ENCODE measurements at places on chromosomes 1 and 21.

- no peak for DNase-seq
These were observed 3.8 kb downstream of the DR1 start for GRCh38 chr1:93349231-93350135.

GRCh38 chr1:95876276-95876675 lies 642.3 kb downstream of the RWDD3 start:
- no peak for DNase-seq

DNA sequence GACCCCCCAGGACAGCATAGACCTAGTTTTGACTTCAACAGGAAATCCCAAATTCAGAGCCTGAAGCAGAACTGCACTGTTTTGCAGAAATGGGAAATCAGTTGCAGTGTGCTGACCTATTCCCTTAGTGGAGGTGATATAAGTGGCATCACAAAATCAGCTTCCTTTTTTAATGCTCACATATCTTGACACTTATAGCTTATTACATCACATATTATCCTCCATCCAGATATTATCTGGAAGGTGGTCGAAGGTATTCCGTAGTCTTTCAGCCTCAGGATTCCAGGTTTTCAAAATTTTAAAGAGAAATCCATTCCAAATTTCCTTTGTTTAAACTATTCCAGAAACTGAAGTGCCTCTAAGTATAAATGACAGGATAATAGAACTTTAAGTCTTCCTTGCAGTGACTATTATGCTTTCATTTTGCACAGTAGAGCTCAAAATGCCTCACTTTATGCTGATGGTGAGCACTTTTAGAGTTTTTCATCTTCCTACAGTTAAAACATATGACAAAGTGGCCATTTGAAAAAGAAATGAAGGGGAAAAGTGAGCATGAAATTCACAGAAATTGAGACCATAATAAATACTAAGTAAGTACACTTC lies 106.4 kb upstream of the DPYD start:
- no peak for DNase-seq

GRCh38 chr1:54253480-54253879 lies 53.5 kb downstream of the MRPL37 start:
- DNase-seq = no peak

DNA sequence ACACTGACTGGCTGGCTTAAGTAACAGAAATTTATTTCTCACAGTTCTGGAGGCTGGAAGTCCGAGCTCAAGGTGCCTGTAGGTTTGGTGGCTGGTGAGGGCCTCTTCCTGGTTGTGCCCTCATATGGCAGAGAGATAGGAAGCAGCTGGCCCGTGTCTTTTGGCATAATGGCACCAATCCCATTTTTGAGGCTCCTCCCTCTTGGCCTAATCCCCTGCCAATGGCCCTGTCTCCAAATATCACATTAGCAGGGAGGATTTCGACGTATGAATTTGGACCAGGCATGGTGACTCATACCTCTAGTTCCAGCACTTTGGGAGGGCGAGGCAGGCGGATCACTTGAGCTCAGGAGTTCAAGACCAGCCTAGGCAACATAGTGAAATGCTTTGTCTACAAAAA lies 37.4 kb downstream of the AGPAT3 start:
- no peak for DNase-seq

GRCh38 chr1:75727571-75727970 lies 3.1 kb downstream of the ACADM start:
- DNase-seq = no peak

GRCh38 chr1:42456754-42457089 lies 379 bp downstream of the PPCS start:
- DNase-seq = no peak

DNA sequence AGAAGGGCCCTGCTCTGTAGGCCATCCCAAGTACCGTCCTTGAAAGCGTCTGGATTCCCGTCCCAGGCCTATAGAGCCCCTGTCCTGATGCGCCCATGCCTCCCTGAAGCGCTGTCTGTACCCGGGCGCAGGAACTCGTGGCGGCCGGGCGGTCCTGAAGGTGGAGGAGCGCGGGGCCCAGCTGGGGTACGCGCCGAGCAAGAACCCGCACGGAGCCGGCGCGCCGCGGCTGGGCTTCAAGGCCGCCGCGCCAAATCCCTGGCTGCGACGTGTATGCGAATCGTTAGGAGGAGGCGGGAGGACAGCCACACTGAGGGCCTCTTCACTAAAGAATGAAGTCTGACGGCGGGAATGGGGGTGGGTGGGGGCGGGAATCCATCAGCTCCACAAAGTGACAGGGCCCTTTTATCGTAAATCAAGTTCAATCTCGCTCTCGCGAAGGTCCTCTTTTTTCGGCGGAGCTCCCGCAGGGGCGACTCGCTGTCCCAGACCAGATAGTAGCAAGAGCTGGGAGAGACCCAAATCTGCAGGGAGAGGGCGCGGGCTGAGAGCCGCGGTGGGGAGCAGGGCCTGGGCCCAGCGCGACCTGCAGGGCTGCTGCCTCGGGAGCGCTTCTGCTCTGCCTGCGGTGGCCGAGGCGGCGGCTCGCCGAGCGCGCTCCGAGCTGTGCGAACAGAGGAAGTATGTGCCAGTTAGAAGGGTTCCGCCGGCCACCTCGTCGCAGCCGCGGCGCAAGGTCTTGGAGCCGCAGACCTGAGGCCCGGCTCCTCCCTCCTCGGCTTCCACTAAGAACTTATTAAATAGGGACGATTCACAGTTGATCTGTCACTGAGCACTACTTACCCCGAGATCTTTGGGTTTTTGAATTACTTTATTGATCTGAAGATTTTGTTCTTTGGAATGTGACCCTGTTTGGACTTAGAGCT lies 10.4 kb downstream of the BARHL2 start:
- DNase-seq = no peak

DNA sequence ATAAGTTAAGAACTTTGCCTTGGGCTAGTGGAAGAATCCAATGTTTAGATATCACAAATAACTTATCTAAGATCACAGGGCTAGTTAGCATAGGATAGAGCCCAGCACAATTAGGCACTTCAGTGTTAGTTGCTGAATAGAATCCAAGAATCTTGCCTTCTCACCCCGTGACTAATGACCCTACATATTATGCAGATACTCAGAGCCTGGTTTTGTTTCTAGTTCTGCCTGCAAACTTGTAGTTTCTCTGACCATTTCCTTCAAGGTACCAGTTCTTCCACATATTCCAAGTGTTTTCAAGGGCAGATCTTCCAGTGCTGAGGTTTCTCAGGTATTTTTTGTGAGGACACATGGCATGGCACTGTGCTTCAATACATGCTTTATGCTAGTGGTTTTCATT lies 239.3 kb downstream of the KCNK2 start:
- no peak for DNase-seq

- no peak for DNase-seq
These were observed 4.3 kb upstream of the CLEC20A start for GRCh38 chr1:178500936-178501554.

GRCh38 chr1:1080122-1080757 lies 6.1 kb upstream of the RNF223 start:
- DNase-seq = peak; percentile 43

- DNase-seq = no peak
These were observed 12.3 kb downstream of the TNFRSF1B start for GRCh38 chr1:12179111-12179519.

DNA sequence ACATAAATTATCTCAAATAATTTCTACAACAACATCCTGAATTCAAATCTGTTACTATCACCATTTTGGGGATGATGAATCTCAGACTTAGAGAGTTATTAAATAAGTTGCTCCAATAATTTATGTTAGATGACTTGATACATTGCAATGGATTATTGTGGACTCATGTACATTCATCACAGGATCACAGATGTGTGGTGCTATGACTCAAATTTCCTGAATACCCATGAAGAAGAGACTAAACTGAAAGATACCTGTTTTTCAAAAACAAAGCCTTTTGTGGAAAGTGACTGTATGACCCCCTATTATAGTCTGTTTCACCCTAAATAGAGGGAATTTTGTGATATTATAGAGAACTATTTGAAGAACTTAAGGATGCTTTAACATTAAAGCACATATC lies 315.0 kb downstream of the PLA2G4A start:
- no peak for DNase-seq

DNA sequence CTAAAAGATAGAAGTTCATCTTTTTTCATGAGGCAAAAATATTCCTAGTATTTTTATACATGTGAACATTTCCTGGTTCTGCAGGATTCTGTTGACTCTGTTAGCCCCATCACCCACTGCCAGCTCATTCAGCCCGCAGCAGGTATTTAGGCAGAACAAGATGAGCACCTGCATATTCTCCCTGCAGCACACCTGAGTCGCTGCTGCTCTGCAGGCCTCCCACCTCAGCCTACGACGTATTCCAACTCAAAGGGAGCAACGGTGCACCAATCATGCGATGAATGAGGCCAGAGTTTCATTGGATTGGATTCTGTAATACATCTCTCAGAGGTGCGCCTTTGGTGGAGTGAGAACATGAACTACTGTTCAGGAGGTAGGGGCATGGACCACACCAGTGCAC lies 87.6 kb downstream of the CNIH3 start:
- no peak for DNase-seq

- DNase-seq = no peak
These were observed 225.0 kb upstream of the PRMT6 start for GRCh38 chr1:106831511-106831910.

GRCh38 chr1:79364896-79365295 lies 358.4 kb upstream of the ADGRL4 start:
- DNase-seq = no peak

GRCh38 chr1:211885747-211886522 lies 55.4 kb upstream of the LPGAT1 start:
- no peak for DNase-seq

- no peak for DNase-seq
These were observed 1.8 kb downstream of the TRIM46 start for GRCh38 chr1:155175281-155175926.

DNA sequence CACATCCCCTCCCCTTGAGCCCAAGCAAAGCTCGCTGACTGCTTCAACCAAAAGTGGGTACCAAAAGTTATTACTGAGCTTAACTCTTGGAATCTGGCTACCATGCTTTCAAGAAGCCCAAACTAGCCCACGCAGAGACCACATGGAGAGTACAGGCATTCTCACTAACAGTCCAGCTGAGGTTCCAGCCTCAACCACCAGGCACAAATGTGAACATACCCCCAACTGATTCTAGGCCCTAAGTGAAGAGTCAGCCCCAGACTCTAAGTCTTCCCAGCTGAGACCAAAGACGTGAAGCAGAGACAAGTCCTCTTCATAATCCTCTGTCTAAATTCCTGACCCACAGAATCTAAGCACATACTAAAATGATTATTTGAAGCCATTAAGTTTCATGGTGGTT lies 36.8 kb downstream of the EVI5 start:
- no peak for DNase-seq

GRCh38 chr1:59967141-59967697 lies 40.6 kb upstream of the CYP2J2 start:
- DNase-seq = no peak

DNA sequence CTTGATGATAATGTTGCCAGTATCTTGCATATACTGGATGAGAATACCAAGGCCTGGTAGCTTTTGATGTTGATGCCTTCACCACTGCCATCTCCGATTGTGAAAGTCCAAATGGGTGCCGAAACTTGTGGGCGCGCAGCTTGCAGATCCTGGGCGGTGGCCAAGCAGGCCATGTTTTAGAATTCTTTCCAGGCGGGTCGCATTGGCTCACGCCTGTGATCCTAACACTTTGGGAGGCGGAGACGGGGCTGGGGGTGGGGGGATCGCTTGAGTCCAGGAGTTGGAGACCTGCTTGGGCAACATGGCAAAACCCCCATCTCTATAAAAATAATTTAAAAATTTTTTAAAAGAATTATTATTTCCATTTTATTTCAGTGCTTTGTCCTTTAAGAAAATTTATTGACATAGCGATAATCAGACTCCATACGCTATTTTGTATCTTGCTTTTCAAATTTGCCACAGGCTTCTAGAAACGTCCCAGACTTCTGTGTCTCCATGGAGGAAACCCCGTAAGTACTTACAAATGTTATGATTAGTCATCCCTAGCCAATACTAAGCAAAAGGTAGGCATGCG lies 592 bp upstream of the ZNF326 start:
- no peak for DNase-seq

GRCh38 chr1:181100015-181100905 lies 11.8 kb downstream of the IER5 start:
- DNase-seq = no peak

DNA sequence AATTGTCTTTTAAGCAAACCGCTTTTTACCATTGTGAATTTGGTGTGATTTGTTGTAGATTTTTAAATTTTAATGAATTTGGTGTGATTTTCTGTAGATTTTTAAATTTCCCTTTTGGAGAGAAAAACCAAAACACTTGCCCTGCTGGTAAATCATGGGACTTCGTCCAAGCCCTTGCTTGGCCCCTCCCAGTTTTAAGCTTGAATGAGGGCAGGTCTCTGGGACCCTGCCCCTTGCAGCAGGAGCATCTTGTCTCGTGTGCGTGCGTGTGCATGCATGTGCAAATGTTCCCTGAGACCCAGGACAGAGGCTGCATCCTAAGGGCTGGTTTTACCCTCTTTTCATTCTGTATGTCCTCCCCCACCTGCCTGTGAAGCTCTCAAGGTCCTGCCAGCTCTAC lies 248.6 kb downstream of the GREM2 start:
- no peak for DNase-seq

GRCh38 chr1:245276445-245276844 lies 121.7 kb downstream of the KIF26B start:
- DNase-seq = no peak

GRCh38 chr1:9442278-9442846 lies 96.9 kb upstream of the SLC25A33 start:
- no peak for DNase-seq

DNA sequence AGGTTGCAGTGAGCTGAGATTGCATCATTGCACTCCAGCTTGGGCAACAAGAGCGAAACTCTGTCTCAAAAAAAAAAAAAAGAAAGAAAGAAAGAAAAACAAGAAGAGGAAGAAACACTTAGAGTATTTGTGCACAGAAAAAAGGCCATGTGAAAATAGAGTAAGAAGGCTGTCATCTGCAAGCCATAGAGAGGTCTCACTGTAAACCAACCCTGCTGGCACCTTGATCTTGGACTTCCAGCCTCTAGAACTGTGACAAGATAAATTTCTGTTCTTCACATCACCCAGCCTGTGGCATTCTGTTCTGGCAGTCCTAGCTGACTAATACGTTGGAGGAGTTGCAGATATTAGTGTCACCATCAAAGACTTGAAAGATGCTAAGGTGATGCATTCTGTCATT lies 12.1 kb upstream of the ZDHHC18 start:
- no peak for DNase-seq

DNA sequence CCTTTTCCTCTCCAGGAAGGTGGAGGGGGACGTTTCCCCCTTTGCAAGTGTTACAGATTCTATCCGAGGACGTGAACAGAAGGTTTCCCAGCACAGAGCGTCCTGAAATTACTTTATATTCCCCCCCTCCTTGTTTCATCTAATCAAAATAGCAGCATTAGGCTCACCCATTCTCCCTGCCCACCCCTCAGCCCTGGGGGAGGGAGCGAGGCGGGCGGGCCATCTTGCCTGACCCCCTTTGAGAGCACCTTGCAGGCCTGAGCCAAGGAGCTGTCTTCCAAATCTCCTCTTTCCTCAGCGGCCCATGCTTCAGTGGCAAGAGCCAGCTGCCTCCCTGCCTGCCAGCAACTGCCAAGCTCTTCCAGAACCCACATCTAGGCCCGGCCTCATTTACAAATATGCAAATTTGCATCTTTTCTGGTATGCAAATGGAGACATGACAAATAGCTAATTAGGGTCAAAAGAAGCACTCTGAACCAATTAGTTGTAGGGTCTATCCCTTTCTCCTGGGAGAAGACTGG lies 69.1 kb upstream of the POU3F1 start:
- DNase-seq = no peak
